IMR-90 (cell line): ENCODE measurements at places on chromosomes 16 and 17.

GRCh38 chr17:79148584-79148983 lies 74.0 kb downstream of the ENGASE start:
- DNase-seq: no peak

DNA sequence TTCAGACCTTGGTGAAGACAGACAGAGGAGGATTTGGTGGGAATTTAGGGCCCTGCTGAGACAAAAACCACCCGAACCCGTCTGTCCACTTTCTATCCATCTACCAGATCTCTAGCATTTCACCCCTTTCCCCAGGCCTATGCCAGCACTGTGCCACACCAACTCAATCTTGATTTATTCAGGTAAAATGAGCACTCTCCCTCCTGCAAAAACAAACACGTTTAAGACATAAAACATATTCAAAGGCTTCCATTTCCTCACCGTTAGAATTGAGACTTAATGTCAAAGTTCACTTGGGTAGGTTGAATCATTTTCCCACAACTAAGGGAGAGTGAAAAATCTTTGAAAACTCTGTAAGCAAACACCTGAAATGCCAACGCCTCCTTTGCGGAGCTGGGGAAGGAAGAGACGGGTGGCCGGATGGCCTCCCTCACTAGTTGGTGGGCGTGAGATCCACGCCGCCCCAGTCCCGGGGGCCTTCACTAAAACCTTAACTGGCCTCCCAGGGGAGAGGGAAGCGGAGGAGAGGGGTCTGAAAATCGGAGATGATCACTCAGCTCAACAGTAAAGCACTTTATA lies 862 bp downstream of the DCAKD start:
- peak; percentile 28 for DNase-seq

- no peak for DNase-seq
These were observed 1.2 kb downstream of the B9D1 start for GRCh38 chr17:19361326-19361725.

- no peak for DNase-seq
These were observed 7.1 kb downstream of the SGCA start for GRCh38 chr17:50172936-50173334.

GRCh38 chr16:11651796-11652195 lies 16.5 kb upstream of the SNN start:
- no peak for DNase-seq

GRCh38 chr17:50499270-50499669 lies 9.0 kb upstream of the MYCBPAP start:
- DNase-seq: no peak

DNA sequence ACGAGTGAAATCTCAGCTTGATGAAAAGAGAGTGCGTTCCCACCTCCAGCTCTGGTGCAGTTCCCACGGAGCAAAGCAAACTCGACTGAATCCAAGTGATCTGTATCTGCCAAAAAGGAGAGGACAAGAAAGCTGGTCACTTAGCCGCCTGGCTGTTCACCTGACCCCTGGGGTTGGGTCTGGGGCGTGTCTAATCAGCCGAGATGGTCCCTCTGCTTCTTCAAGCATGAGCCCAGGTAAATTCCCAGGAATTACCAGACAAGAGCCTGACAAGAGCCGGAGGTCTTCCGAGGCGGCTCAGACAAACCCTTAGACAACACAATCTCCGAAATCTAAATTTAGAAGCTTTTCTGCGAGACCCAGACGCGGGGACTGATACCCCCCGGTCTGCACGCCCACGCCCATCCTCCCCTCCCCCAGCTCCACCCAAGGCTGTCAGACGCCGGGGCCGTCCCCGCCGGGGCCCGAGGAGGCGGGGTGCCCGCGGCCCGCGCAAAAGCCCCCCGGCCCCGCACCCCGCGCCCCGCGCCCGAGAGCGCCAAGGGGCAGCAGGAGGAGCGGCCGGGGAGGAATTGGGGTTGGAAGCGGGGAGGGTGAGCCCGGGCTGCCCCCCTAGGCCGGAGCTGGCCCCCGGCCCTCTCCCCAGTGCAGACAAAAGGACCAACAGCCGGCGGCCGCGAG lies 674 bp downstream of the ZNF821 start:
- DNase-seq: peak; percentile 6

- DNase-seq: no peak
These were observed 11.0 kb downstream of the FTO start for GRCh38 chr16:53715023-53715384.

GRCh38 chr17:41592601-41593305 lies 6.1 kb upstream of the KRT14 start:
- DNase-seq: no peak

DNA sequence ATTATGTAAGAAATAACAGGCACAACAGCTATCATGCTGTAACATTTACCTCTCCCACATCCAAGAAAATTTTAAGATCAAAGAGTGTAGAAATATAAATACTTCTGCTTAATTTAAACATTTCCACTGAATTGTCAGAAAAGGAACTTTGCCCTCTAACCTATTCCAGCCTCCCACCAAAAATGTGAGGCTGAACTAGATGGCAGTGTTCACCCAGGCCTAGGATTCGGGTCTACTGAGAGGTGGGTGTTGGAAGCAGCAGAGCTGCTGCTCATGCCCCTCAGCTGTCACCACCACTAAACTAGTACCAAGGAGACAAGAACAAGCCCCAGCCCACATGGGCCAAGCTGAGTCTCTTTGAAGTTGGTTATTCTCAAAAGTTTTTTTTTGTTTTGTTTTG lies 11.3 kb downstream of the CIAPIN1 start:
- no peak for DNase-seq

- DNase-seq: peak; percentile 81
These were observed 26.4 kb upstream of the CLEC18A start for GRCh38 chr16:69924777-69925191.

DNA sequence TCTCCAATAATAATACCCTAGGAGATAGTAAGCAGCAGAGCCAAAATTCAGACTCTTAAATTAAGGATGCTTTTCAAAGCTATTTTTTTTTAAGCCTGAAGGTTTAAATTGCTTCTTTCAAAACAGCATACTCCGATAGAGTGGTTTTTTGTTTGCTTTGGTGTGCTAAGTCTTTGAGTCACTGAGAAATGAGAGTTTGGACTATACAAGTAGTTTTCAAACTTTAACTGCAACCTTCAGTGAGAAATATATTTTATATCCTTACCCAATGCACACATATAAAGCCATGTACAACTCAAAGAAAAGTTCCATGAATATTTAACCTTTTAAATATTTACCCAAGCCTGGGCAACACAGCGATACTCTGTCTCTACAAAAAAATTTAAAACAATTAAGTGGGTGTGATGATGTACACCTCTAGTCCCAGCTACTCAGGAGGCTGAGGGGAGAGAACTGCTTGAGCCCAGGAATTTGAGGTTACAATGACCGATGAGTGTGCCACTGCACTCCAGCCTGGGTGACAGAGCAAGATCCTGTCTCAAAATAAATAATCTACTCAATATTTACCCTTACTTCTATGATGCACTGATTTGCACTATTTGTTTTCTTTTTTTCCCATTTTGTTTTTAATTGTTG lies 19.2 kb downstream of the DCUN1D3 start:
- DNase-seq: no peak

- no peak for DNase-seq
These were observed 162.4 kb upstream of the TBX2 start for GRCh38 chr17:61237275-61237674.

GRCh38 chr17:29918922-29919856 lies 10.8 kb downstream of the SSH2 start:
- peak; percentile 58 for DNase-seq

DNA sequence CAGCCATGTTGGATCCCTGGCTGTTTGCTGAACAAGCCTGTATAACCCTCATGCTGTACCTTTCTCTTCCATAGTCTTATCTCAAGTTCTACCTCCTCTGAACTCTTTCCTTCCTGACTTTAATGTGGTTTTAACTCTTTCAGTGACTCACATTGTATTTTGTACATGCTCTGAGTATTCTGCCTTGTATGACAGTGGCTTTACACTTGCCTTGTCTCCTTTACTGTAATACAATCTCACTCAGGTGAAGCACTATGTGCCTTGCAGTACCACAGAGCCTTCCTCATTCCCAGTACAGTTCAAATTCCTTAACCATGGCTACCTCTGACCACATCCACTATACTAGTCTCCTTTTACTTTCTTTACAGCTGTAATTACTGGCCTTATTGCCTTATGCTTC lies 14.1 kb downstream of the PSMD11 start:
- DNase-seq: no peak

- no peak for DNase-seq
These were observed 76.0 kb downstream of the ARHGAP23 start for GRCh38 chr17:38504216-38504615.
